AG08396 (cell line): ENCODE measurements at places on chromosomes 5 and 9.

DNA sequence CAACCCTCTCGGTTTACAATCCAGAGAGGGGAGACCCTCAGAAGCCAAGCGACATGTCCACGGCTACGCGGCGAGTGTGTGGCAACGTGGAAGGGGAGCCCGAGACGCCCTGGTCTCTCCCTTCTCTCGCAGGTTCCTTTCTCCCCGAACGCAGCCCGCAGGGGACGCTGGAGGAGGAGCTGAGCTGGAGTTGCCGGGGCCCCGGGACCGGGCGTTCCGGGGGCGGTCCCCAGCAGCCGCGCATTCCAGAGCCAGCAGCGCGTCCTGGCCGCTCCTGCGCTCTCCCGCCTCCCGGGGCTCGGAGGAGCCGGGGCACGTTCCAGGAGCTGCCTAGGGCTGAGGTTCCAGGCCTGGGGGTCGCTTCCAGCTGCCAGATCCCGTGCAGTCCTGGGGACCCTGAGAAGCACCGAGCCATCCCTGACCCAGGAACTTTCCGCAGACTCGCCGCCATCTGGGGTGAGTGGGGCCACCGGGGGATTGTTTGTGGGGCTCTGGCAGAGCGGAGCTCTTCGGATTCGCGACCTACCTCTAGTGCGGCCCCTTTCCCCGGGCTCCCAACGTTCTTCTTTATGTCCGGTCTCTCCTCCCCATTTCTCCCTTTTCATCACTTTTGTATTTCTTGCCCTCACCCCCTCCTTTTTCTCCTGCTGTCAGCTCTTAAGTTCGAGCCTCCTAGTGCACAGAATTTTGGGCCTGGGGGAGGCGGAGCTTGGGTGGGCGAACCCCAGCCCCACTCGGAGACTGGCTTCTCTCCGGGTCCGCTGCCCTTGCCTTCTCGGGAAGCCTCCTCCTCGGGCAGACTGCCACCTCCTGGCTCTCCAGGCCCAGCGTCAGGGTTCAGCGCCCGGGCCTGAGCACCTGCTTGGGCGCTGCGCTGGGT lies at the start of gene SMIM3:
SMIM3 (plus strand) TSS at position 241 of the 880 bp plus-strand sequence. CDS start 16,684 bp downstream, outside the sequence.
- DNase-seq: peak; percentile 84

DNA sequence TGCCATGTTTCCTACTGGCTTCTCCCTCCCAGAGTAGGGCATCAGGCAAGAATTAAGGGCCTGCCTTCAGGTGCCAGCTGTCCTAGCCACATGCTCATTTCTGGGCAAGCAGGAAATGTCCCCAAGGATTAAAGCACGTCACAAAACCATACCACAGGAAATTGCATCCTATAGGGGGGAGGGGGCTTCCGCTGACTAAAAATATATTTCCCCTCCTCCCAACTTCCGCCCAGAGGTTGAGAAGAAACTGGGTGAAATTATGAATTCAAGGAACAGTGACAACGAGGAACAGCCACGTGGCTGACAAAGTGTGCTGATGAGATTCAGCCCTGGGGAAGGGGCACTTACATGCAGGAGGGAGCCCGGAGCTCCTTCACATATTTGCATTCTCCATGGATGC lies 4.1 kb downstream of the HBEGF start:
- no peak for DNase-seq

- DNase-seq: no peak
Measured at GRCh38 chr5:372996-373709, 51.6 kb downstream of the AHRR start.

GRCh38 chr5:81820863-81821262 lies 70.0 kb upstream of the SSBP2 start:
- DNase-seq: no peak

GRCh38 chr5:62124266-62124665 lies 181.7 kb upstream of the KIF2A start:
- no peak for DNase-seq

DNA sequence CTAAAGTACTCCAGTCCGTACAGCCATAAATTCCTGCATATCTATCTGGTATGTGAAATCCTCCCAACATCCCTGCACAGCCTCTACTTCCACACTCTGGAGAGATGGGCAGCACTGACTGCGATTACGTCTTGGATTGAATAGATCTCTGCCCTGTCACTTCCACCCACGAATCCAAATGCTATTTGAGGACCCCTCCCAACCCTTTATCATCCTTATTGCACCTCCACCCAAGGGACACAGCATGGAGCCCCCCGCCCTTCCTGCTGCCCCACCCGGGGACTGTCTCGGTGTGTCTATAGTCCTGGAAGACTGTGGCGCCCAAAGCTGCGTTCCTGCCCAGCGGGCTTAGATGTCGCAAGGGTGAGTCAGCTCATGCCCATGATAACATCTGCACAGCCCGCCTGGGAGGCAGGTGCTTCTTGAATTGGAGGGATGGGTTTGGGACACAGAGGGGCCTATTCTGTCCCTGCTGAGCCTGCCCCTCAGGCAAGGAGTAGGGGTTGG lies 105.7 kb upstream of the HAND1 start:
- no peak for DNase-seq

DNA sequence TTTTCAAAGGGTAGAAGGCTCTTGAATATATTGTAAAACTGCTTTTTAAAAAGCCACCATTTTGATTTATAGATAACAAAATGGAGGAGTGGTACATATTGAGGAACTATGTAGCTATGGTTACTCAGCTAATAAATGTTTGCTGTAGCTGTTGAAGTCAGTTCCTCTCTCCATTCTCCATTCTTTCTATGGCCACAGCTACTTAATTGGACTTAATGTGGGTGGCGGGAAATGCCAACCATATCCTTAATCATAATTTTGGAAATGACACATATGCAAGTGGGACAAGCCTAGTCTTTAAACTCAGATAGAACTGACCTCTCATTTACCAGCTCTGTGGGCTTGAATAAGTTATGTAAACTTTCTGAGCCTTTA lies 10.6 kb downstream of the CDKN2A start:
- DNase-seq: no peak

DNA sequence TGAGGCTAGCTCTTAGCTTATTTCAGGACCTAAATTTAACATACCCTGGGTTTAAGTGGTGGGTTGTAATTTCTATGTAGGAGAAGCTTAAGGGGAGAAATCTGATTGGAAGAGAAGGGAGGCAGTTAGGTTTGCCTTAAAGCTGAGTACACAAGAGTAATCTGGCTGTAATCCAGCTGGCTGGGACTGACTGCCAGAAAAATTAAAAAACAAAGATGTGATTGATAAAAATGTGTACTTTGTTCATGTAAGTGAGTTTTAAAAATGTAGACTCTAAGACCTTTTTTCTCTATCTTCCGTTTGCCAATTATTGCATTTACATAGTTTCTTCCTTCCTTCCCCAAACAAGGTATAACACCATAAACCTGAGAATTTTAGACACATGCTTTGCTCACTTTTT lies 17.5 kb upstream of the MSMP start:
- DNase-seq: no peak

- DNase-seq: no peak
Measured at GRCh38 chr5:42168091-42168670, 243.1 kb downstream of the FBXO4 start.

GRCh38 chr9:122402403-122402871 lies 31.6 kb downstream of the PTGS1 start:
- DNase-seq: peak; percentile 88

GRCh38 chr5:78761840-78762239 lies 113.3 kb upstream of the LHFPL2 start:
- DNase-seq: no peak

GRCh38 chr9:88998503-88998902 lies 7.2 kb downstream of the S1PR3 start:
- no peak for DNase-seq

- no peak for DNase-seq
Measured at GRCh38 chr9:136761545-136761981, 2.8 kb downstream of the LCN15 start.

DNA sequence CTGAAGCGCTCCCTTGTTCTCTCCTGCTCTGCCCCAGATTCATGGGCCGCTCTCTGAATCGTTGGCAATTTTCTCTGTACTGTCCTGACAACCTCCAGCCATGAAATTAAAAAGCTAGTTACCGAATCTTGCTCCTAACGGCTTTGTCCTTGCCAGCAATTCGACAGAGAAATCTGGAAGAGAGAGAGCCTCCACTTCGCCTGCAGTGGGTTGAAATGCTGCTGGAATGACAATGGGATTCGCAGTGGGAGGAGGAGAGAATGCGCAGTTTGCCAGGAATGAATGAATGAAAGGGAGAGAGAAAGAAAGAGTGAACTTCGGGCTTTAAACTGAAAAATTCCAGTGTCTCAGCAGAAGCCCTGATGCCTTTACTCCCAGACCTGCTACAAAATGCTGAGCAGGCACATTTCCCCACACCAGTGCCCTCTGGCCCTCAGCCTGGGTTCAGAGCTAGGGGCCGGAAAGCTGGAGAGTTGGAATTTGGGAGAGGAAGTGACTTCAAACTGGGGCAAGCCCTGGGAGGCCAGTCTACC lies 11.5 kb upstream of the BOD1 start:
- DNase-seq: no peak

- DNase-seq: peak; percentile 6
Measured at GRCh38 chr9:113026200-113026599, 14.2 kb upstream of the ZNF883 start.

GRCh38 chr5:14357851-14358250 lies 214.7 kb downstream of the TRIO start:
- no peak for DNase-seq

DNA sequence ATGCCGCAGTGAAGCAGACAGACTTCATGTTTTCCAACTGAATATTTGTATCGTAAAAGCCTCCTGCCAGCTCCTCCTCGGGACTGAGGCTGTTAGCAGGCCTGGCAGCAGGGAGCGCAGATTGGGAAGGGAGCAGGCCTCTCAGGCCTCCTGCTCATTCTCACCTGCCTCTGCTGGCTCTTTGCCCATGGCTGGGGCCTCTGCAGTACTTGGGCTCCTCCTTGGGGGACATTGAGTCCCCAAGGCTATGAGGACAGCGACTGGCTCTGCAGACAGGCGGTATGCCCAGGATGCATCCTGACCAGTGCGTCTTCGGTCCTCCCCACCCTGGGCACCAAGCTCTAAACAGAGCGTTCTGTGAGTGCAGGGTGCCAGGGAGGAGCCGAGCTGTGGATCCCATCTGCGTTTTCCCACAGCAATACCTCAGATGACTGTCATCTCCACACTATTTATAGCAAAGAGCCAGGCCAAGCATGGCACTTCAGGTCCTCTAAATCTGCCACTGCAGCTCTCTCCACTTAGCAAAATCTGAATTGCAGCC lies 38.7 kb downstream of the TSTD2 start:
- no peak for DNase-seq

- DNase-seq: no peak
Measured at GRCh38 chr5:40603378-40603777, 76.3 kb upstream of the PTGER4 start.

- no peak for DNase-seq
Measured at GRCh38 chr9:135608999-135609317, 30.4 kb downstream of the GLT6D1 start.

- DNase-seq: no peak
Measured at GRCh38 chr9:122286764-122287163, 22.1 kb downstream of the MRRF start.

DNA sequence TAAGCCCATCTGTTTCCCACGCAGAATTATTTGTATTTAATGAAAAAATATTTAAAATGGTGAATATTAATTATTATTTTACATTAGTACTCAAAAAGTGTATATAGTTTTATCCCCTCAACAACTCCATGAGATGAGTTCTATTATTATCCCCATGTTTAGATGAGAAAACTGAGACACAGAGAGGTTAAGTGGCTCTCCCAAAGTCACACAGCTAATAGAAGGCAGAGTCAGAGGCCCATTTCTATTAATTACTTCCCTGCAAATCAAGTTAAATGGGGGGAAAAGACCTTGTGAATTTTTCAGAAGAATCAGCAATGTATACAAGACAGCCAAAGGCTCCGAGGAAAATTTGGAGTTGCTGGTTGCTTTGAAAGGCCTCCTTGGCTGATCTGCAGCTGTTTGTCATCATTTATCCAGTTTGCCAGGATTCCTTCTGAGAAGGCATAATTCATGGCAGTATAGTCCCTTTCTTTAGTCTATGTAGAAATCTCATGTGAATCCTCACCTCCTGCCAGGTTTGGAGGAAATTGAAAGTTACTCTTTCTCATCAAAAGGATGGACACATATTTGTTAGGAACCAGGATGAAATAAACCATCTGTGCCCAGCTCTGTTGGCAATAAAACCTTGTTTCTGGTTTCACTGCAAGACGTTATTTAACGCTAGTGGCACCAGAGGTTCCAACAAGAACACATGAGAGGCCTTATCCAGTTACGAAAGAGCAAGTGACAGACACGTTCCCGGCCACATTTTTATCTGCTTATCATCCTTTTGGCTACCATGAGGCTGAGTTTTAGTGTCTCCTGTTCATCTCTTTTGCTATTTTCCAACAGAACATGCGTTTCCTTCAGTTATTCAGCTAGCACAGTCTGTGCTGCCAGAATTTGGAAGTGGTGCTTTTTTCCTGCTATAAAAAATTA lies 621 bp downstream of the FYB1 start:
- DNase-seq: no peak

DNA sequence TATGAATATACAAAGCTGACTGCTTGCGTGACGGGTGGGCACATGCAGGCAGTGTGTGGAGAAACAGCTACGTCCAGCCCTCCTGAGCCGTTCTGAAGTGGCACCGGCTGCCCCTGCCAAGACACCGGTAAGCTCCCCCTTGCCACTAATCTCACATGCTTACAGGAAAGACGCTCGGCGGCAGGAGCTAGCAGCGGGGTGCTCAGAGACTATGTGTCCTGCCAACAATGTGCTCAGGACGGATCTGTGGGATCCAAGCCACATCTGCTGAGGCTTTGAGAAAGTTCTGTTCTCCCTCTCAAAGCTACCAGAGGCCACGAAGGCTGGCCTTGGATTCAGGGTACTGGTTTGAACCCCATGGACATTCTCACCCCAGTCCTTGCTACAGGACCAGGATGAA lies 157.2 kb upstream of the PHYKPL start:
- DNase-seq: no peak

DNA sequence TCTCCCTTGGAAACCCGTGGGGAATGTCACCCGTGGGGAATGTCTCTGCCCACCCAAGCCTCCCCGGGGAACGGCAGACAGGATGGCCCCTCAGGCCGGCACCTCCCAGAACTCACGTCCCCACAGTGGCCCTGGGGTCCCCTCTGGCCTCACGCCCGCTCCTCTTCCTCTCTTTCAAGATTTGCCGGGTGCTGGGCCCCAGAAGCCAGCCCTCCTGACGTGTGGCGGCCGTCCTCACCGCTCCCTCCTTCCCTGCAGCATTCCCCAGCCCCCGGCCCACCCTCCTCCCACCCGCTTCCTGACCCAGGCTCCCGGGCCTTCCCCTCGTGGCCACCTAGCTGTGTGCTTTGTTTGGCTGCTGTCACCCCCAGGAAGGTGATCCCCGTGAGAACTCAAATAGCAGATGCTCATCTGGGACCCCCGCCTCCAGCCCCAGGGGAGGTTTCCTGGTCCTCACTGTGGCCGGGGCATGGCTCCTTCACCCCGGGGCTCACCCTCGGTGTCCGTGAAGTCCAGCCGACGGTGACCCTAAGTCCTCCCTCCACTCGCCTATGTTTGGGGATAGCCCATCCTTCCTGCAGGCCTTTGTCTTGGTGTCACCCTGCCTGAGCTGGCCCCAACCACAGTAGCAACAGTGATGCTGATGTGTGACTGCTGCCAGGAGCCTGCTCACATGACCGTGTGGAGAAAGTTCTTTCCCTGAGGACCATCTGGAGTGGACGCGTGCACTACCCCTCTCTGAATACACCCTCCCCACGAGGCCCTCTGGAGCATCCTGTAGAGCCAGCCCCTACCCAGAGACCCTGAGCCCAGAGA lies 163.3 kb upstream of the IER5L start:
- no peak for DNase-seq
